ENCODE measurements at places on chromosomes 7 and 10.

GRCh38 chr10:80693565-80693964 is 155.9 kb downstream of the SH2D4B start:
- DNase-seq: no peak

- DNase-seq: no peak
Observed at GRCh38 chr7:131602304-131602993, 46.0 kb upstream of the PODXL start.

DNA sequence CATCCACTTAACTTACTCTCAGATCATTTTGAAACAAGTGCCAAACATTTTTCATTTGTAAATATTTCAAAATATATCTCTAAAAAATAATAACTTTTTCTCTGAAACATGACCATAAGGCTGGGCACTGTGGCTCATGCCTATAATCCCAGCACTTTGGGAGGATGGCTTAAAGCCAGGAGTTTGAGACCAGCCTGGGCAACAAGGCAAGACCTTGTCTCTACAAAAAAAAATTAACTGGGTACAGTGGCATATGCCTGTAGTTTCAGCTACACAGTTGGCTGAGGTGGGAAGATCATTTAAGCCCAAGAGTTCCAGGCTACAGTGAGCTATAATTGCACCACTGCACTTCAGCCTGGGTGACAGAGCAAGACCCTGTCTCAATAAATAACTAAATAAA is 36.4 kb downstream of the USP54 start:
- no peak for DNase-seq

DNA sequence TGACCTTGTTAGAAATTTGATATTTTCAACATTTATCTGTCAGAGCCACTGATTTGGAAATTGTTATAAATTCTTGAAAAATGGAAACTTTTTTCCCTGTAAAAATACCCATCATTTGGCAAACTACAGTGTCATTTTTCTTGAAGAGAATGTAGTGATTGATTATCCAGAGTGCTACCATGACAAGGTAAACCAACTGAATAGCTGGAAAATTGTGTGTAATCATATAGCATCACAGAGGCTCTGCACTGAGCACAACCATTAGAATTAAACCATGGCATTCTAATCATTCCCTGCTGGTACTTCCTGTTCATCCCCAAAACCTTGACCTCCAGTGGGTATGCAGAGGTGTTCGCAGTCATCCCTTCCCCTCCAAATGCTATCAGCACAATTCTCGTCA is 240.3 kb upstream of the LRGUK start:
- no peak for DNase-seq

DNA sequence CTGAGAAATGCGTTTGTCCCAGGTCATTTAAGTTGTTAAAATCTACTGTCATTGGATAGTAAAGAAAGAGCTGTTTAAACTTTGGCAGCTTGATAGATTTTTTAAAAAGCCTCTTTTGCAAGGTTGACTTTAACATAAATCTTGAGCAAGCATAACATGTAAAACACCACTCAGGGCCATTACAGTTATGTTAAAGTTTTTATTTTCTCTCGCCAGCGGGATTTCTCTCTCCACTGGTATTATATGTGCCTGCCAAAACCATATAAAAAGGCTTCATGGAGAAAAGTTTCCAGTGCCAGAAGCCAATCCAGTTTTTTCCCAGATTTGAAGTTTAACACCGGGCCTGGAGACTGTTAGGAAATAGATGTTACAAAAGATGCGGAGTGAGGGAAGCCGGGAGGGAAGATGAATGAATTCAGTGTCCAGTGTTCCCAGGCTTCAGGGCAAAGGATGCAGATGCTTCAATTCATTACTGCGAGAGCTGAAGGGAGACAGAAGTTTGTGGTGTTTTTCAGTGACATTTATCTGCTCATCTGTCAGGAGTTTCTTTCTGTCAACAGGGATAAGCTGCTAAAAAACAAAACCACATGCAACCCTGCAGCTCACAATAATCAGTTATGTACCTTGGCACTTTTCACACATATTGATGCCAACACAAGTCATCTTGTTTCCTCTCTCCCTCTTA is 155.5 kb downstream of the SPAG6 start:
- DNase-seq: no peak

DNA sequence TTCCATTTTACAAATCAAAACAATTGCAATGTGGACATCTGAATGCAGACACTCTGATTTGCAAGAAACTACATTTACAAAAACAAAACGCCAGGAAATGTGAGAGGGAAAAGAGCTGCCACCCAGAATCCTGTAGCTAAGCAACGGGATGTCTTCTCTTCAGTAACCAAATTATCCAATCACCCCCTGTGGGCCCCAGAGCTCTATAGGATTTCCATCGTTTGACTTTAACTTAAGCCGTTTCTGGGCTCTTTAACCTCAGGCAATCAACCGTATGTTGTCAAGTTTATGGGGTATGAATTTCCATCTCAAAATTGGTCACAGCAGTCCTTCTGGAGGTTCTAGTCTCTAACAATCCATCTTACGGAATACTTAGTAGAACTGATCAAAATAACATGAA is 240.5 kb downstream of the ETV1 start:
- no peak for DNase-seq

- no peak for DNase-seq
Observed at GRCh38 chr10:78515038-78515872, 481.6 kb downstream of the RPS24 start.

DNA sequence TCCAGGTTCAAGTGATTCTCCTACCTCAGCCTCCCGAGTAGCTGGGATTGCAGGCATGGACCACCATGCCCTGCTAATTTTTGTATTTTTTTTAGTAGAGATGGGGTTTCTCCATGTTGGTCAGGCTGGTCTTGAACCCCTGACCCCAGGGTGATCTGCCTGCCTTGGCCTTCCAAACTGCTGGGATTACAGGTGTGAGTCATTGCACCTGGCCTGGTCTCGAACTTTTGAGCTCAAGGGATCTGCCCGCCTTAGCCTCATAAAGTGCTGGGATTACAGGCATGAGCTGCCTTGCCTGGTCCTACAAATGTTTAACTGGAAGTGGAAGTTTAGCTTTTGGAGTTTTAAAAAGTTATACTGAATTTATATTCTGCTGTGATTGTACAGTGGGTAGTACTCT is 2.8 kb downstream of the MLLT10 start:
- DNase-seq: no peak

DNA sequence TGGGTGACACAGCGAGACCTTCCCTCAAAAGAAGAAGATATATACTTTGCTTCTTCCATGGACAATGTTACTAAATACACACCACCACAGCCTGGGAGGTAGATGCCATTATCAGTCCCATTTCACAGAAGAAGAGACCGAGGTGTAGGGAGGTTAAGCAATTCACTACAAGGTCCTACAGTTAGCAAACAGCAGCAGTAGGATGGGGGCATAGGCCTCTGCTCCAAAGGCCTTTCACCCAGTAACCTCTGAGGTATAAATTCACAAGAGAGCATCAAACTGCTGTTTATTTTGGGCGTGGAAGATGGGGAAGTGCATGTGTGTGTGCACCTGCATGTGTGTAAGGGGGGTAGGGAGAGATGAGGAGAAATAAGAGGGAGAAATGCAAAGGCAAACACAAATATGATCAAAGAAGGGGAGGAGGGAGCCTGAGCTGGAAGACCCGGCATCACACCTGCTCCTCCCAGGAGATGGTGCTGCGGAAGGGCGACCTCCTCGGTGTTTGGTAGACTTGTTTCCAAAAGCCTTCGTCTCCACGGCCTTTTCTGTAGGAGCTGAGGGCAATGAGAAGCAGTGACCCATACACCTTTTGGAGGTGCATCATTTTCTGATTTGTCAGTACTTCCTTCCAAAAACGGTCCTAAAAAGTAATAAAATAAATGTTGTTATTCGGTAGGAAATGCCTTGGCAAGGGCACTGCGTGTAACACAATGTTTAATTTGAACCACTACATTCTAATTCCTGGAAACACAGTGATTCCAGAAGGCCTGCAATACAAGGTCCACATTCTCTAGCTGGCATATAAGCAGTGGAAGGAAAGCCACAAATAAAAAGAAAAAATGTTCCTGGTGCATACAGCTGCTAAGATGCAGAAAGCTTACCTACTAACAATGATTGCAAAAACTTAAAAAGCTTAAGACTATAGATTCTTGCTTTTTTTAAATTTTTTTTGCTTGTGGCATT is 25.9 kb upstream of the ACSL5 start:
- DNase-seq: no peak

- no peak for DNase-seq
Observed at GRCh38 chr7:25167262-25167843, 42.3 kb upstream of the CYCS start.

- no peak for DNase-seq
Observed at GRCh38 chr10:48658975-48659269, 25.8 kb upstream of the WDFY4 start.

DNA sequence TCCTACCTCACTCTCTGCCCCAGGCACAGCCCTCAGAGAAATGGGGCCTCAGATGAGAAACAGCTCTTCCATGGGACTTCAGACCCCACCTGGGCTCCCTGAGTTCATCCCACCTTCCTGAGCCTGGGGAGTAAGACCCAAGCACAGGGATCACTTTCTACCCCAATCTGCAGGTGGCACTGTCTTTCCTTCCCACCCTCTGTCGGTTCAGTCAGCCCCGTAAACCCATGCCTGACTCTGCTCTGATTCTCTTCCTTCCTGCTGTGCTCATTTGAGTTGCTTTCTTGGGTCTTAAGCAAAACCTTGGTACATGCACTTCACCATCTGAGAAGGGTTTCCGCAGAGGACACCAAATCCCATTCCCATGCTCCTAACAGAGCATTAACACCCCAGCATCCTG is 306.4 kb upstream of the CDC14C start:
- no peak for DNase-seq

DNA sequence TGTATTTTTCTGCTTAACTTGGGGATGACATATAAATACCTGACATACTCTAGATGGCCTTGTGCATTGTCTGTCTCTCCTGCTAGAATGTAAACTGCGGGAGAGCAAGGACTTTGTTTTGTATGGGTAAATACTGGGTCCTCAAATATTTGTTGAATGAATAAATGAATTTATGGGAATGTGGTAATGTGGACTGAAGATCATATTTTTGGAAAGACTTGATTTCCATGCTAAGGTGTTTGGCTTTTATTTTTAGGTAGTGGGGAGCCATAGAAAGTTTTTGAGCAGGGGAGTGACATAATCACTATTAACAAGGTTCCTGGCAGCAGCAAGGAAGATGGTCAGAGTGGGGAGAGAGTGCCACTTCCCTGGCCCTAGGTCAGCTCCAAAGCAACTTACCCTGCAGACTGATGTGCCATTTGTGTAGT is 27.0 kb downstream of the UBTD1 start:
- no peak for DNase-seq

DNA sequence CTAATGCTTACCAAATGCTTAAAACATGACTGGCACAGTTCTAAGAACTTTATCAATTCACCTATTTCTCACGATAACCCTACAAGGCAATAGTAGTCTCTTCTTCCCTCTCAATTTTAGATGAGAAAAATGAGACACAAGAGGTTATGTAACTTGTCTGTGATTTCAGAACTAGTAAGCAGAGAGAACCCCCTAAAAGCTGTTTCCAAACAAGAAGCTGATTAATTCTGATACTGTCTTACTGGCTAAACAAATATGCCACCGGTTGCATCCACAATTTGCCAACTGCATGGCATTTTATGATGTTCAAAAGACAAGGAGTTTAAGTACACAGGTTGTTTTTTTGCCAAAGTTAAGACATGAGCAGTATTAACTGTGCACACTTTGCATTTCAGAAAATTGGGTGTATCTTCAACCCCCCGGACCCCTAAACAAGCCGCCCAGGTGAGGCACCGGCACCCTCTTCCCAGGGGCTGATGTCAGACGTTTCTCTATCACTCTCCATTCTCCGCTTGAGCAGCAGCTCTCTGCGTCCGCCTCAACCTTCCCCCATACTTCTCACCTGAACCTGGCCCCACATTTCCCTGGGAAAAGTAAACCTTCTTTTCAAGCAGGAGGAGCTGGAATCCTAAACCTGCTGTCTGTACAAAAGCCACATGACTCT is 21.7 kb downstream of the RSU1 start:
- no peak for DNase-seq

GRCh38 chr10:75694790-75695189 is 263.4 kb downstream of the LRMDA start:
- no peak for DNase-seq

DNA sequence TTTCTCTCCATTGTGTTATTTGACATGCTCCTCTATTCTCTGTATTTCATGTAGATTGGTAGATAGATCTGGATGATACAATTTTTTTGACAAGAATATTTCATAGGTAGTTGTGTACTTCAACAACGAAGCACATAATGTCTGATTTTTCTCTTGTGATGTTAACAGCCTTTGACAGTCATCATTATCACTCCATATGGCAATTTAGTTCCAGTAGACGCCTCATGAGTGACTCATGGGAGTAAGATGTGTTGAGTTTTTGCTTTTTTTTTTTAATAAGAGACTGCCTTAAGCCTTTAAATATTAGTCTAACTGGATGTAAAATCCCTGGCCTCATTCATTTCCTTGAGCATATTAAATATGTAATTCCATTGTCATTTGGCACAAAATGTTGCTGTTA is 123.5 kb upstream of the ZNF32 start:
- DNase-seq: no peak

DNA sequence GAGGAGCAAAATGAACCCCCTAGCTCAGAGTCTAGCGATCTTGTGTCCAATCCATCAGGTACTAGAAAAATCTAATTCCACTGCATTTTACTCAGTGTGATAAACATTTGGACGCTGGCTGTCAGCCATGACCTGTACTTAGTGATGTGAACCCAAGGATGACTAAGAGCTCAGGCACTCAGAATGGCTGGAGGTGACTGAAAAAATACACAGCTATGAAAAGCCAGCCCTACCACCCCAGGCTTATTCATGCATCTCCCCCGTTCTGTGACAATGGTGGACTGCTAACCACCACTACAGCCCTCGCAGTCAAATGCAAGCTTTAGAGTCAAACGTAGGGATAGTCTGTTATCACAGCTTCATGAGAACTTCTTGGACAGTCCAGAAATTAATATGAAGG is 14.9 kb downstream of the AFAP1L2 start:
- no peak for DNase-seq

- DNase-seq: no peak
Observed at GRCh38 chr7:116464375-116464774, 35.2 kb upstream of the CAV2 start.

GRCh38 chr10:5547931-5548660 is 23.3 kb downstream of the CALML3 start:
- no peak for DNase-seq

DNA sequence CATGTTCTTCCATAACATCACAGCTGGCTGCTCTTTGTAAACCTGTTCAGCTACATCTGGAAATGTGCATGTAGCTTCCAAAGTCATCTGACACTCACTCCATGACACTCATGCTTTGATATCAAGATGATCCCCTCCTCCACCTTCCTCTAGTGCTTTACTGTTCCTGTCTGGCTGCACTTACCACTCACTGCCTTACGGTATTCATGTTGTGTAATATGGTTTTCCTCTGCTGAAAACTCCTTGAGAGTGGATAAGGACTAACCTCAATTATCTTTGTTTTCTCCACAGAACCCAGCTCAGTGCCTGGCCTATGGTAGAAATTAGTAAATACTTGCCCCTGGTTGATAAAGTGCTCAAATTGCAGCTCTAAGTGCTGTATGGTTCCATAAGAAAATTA is 483.9 kb downstream of the HTR7 start:
- no peak for DNase-seq
